ENCODE measurements at places on chromosomes 3 and 15. TPM values are rescaled to one million over a fixed set of nuclear protein-coding genes. Genes with fewer than 3 reads are reported as not detected.

DNA sequence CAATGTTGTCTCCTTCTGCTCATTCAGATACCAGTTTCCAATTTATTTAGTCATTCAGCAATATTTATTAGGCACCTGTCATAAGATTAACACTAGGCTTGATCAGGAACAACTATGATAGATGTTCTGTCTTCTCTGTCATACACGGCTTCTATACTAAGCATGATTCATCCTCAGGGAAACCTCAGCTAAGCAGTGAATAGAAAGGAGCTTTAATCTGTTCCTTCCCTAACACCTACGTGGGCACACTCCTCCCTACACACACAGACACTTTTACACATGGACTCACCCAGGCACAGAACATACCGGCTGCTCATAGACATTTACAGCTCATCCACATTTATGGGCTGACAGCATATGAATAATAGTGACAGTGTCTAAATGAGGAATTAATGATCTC is 136.9 kb downstream of the LEKR1 start:
- DNase-seq = no peak

Gene DALRD3
- 44.1 TPM for total RNA-seq

- DNase-seq = peak; percentile 45
These were observed 19.0 kb downstream of the ACAA1 start for GRCh38 chr3:38117748-38118420.

DNA sequence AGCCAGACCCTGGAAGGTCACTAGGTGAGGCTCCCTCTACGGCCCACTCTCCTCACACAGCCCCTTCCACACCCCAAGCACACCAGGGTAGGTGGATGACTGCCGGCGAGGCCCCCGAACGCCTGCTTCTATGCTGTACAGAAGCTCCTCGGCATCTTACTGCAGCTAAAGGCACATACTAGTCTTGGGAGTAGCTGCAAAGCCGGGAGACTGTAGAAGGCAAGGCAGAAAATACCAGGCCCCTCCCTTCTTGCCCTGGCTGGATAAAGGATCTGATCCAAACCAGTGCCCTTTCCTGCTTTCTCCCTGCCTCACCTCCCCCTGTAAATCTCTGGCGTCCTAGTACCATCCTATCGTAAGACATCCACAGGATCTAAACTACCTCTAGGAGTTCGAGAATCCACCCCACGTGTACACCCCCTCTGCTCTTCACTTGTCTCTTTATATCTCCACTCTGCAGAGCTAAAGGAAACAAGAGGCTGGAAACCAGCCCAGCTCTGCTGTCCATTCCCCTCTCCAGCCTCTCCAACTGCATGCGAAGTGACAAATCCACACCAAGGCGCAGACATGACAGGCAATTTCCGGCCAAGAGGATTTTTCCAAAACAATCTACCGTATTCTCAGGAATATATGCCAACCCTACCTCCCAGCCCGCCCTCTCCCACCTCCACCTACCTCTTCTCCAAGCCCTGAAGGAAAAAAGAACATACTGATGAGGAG is 11.8 kb downstream of the TNK2 start:
- no peak for DNase-seq

GRCh38 chr15:78316283-78317083 is 17.1 kb upstream of the SKIC8 start:
- no peak for DNase-seq

DNA sequence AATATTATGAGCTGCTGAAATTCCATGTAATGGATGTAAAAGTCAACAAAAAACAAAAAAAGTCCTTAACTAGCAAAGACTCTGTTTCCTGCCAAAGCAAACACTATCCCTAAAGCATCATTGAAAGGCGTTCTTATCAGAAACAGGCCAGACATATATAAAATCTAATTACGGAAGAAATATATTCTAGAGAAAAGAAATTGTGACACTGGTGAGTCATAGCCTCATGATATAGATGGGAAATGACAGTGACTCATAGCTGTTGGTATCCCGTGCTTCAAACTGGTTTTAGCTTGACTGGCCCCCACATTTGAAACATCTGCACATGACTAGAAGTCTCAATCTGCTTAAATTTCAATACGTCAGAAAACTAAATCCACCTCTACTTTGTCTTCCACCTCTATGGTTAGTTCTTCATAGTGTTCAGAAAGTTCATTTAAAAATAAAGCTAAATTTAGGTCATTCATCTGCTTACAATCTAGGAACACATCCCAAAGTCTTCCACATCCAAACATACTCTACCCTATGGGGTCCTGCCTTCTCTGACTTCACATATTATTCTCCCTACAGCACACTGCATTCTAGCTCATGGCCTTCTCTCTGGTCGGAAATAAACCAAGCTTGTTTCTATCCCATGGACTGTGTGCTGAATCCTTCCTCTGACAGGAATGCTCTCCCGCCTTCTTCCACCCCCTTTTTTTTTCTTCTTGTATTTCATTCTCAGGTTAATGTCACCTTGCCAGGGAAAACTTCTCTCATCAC is 456.3 kb upstream of the ARRDC4 start:
- no peak for DNase-seq

Gene TCAIM
- total RNA-seq = 33.8 TPM

- peak; percentile 87 for DNase-seq
These were observed 30.6 kb upstream of the ABHD2 start for GRCh38 chr15:89057506-89058133.

DNA sequence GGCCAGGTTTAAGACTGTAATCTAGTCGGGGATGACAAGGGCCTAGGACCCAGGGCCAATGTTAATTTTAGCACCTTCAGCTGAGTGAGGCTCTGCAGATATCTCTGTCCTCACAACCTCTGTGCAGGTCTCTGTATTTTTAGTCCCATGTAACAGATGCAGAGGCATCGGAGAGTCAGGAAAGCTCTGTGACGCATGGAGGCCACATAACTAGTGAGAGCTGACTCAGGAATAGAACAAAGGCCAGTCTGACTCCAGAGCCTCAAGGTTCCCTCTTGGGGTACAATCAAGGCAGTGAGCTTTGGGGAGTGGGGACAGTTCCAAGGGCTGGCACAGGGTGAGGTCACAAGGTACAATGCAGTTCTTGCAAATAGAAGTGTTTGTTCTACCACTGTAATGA is 31.0 kb downstream of the FSTL1 start:
- DNase-seq = no peak

- no peak for DNase-seq
These were observed 114.0 kb downstream of the MAGI1 start for GRCh38 chr3:65924762-65925161.

- no peak for DNase-seq
These were observed 52.6 kb downstream of the WNT7A start for GRCh38 chr3:13827256-13827655.

DNA sequence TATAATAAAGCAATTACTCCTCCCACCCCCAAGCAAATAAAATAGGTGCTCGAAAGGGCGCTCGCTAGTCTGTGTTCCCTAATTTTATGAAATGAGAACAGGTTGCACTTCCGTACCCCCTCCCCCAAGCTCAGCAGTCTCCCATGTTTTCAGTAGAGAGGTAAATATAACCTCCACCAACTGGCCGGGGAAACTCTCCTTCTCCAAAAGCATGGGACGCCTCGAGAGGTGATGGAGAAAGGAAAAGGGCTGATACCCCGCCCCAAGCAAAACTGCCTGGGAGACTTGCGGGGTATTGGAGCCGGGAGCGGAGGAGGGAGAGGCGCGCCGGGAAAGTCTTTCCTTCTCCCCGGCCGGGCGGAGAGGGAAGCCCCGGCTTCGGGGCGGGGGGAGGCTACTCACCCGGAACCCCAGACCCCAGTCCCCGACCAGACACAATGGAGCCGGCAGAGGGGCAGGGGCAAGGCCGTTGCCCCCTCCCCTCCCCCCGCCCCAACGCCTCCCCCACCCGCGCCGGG is 605 bp downstream of the DCUN1D1 start:
- DNase-seq = peak; percentile 18

Gene NDUFB5
- 82.8 TPM for total RNA-seq

Gene NDN
- 46.9 TPM for total RNA-seq
